ENCODE measurements at places on chromosomes 11 and 22.

- no peak for DNase-seq
These were observed 4.5 kb downstream of the GSTP1 start for GRCh38 chr11:67588136-67588503.

DNA sequence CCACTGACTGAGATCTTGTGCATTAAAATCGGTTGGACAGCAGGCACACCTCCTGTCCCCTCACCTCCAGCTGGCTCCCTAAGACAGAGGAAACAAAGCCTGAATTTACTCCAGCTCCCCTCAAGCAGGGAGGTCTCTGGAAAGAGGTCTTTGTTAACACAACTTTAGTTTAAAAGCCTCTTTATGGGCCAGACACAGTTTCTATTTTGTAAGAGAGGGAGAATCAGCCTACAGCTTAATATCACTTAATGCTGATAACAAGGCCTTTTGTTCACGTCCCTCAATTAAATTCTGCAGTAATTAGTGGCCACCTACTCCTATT lies 36.3 kb downstream of the PLEKHA7 start:
- no peak for DNase-seq

DNA sequence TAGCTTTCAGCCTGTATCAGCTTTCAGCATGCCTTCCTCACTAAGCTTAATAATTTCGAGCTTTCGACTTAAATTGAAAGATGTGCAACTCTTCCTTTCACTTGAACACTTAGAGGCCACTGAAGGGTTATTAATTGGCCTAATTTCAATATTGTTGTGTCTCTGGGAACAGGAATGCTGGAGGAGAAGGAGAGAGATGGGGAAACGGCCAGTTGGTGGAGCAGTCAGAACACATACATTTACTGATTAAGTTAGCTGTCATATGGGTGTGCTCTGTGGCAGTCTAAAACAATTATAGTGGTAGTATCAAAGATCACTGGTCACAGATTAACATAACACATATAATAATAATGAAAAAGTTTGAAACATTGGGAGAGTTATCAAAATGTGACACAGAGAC lies 106.2 kb downstream of the LRRC32 start:
- DNase-seq: no peak

DNA sequence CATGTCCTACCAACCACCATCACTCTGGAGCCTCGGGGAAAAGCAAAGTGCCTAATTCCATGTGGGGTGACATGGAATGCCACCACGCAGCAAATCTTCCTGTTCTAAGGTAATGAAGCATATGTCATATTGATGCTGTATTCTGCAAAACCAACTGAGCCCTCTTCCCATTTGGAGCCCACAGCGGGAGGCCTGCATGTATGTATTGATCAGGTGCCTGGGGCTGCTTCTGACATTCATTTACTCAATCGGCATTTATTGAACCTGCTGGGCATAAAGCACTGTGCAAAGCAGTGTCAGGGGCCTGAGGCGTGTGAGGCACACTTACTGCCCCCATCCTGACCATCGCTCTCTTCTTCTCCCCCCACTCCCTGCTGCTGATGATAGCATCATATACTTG lies 39.1 kb downstream of the ANKK1 start:
- DNase-seq: no peak

- no peak for DNase-seq
These were observed 6.2 kb downstream of the ZP1 start for GRCh38 chr11:60873533-60873932.

DNA sequence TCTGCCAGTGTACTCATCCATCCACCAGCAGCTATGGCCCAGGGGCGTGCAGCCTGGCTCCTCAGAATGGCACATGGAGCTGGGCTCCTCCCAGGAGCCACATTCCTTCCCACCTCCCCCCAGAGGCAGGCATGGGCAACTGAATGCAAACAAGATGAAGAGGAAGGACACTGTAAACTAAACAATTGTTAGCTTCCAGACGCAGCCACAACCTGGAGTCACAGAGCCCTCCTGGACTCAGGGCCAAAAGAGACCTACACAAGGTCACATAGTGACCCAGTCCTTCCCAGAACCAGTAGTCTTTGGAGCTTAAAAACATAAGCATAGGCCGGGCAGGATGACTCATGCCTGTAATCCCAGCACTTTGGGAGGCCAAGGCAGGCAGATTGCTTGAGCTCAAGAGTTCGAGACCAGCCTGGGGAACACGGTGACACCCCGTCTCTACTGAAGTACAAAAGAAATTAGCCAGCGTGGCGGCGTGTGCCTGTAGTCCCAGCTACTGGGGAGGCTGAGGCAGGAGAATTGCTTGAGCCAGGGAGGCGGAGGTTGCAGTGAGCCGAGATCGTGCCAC lies 30.7 kb upstream of the CLDN5 start:
- DNase-seq: no peak

GRCh38 chr22:26981111-26981510 lies 323.7 kb downstream of the MIAT start:
- DNase-seq: no peak

GRCh38 chr22:41239443-41240128 lies 1.1 kb downstream of the CHADL start:
- no peak for DNase-seq

GRCh38 chr11:67466962-67467771 lies 1.9 kb downstream of the TMEM134 start:
- no peak for DNase-seq

- no peak for DNase-seq
These were observed 23.7 kb downstream of the SHANK3 start for GRCh38 chr22:50696251-50696798.

DNA sequence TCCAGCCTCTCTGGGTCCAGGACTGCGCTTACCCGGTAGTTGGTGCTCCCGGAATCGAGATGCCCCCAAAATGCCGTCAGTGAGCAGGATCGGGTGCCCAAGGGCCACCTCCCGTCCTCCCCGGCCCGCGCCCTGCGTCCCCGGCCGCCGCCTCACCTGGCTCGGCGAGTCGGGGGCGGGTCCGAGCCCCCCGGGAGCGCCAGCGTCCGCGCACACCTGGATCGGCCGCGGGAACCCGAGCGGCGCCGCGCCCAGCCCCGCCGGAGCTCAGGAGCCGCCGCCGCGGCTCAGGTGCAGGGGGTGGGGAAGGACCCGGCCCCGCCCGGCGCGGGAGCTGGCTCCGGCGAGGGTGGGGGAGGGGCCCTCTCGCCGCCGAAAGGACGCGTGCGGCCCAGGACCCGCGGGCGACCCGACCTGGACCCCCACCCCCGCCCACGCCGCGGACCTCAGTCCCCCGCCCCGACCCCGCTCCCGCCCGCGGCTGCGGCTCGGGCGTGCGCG lies at the start of gene SHANK2:
Gene SHANK2, minus strand, starts transcription at position 309 of the 501 bp plus-strand sequence. CDS start 105,251 bp downstream, outside the sequence.
- no peak for DNase-seq

DNA sequence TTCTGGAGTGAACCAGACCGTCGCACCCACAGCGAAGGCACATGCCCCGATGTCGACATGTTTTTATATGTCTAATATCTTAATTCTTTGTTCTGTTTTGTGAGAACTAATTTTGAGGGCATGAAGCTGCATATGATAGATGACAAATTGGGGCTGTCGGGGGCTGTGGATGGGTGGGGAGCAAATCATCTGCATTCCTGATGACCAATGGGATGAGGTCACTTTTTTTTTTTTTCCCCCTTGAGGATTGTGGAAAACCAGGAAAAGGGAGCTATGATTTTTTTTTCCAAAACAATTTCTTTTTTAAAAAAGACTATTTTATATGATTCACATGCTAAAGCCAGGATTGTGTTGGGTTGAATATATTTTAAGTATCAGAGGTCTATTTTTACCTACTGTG lies 49.2 kb upstream of the OR4B1 start:
- DNase-seq: no peak

GRCh38 chr11:63961608-63962412 lies 12.6 kb upstream of the COX8A start:
- no peak for DNase-seq

GRCh38 chr22:50009251-50009650 lies 3.3 kb downstream of the IL17REL start:
- no peak for DNase-seq

DNA sequence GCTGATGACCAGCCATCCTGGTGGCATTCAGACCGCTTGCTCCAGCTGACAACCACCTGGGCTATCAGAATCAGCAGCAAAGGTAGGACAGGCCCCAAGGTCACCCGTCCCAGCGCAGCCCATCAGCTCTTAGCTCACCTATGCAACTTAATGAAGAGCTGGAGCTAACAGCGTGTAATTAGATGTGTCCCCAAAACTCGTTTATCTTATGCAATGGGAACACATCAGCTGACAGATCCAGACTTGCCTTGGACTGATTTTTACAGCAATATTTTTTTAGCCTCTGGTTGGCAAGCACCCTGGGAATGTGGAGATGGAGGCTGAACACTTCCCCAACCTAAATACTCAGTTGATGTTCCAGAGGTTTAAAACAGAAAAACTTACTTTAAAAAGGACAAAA lies 76.0 kb downstream of the PACSIN2 start:
- DNase-seq: no peak

- no peak for DNase-seq
These were observed 17.3 kb upstream of the OSBPL5 start for GRCh38 chr11:3182462-3182852.

GRCh38 chr22:22928666-22929380 lies 41.2 kb downstream of the IGLL5 start:
- peak; percentile 90 for DNase-seq

DNA sequence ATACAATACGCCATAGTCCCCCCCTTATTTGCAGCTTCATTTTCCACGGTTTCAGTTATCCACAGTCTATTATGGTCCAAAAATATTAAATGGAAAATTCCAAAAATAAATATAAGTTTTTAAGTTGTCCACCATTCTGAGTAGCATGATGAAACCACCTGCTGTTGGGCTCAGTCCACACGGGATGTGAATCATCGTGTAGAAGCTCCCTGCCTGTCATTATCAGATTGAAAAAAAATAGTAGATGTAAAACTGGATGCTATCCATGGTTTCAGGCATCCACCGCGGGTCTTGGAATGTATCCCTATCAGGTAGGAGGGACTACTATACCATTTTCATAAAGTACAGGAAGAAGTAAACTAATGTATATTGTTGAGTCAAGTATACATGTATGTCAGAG lies 127.4 kb downstream of the TTC17 start:
- no peak for DNase-seq

- DNase-seq: no peak
These were observed 3.6 kb upstream of the CSNK1E start for GRCh38 chr22:38320605-38321402.

DNA sequence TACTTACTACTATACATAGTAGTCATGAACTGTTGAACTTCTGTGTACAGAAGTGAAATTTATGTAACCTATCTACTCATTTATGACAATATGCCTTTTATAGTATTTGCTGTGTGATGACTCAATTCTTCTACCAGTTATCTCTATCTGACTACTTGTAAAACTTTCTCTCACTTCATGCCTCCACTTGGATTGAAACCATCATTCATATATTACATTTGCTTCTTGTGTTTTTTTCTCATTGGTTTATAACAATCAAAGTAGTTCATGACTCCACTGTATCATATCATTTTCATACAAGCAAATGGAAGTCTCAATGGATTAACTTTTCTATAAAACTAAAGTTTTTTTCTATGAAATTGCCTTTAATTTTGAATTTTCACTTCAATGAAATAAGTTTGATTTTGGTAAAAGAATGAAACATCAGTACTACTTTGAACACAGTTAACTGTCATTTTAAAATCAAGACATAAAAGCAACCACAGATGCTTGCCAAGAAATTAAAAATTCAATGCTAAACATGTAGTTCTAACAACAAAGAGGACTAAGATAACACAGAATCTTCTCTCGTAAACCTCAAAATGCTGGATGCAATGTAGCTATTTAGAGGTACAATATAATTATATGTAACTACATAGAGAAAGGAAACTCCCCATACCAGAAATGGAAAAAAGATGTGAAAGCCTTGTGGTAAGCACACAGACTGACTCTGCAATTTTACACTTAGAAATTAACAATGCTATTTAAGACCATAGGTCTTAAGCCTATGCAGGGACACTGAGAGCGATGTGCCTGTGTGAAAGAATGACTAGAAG lies 27.6 kb upstream of the EXPH5 start:
- DNase-seq: no peak

- DNase-seq: peak; percentile 77
These were observed 12.3 kb upstream of the ASRGL1 start for GRCh38 chr11:62324731-62325556.

- no peak for DNase-seq
These were observed 60.8 kb downstream of the MYO7A start for GRCh38 chr11:77188633-77189491.

- no peak for DNase-seq
These were observed 120.1 kb upstream of the SLC5A12 start for GRCh38 chr11:26841818-26842473.

- DNase-seq: no peak
These were observed 695 bp downstream of the RCE1 start for GRCh38 chr11:66843776-66844495.

- DNase-seq: peak; percentile 52
These were observed 264.0 kb downstream of the ETS1 start for GRCh38 chr11:128323381-128323780.

GRCh38 chr22:50303848-50304527 lies 3.5 kb downstream of the PLXNB2 start:
- DNase-seq: peak; percentile 69

- no peak for DNase-seq
These were observed 606.4 kb downstream of the OPCML start for GRCh38 chr11:132925825-132926469.

GRCh38 chr11:4665424-4665823 lies 21.6 kb downstream of the OR51E1 start:
- DNase-seq: no peak

- no peak for DNase-seq
These were observed 26.9 kb upstream of the OR8G1 start for GRCh38 chr11:124214027-124214426.

GRCh38 chr22:28560046-28560742 lies 119.4 kb downstream of the TTC28 start:
- no peak for DNase-seq

GRCh38 chr11:86062719-86063118 lies 6.2 kb downstream of the PICALM start:
- no peak for DNase-seq

- no peak for DNase-seq
These were observed 921 bp downstream of the C1QTNF5 start for GRCh38 chr11:119339589-119340334.

DNA sequence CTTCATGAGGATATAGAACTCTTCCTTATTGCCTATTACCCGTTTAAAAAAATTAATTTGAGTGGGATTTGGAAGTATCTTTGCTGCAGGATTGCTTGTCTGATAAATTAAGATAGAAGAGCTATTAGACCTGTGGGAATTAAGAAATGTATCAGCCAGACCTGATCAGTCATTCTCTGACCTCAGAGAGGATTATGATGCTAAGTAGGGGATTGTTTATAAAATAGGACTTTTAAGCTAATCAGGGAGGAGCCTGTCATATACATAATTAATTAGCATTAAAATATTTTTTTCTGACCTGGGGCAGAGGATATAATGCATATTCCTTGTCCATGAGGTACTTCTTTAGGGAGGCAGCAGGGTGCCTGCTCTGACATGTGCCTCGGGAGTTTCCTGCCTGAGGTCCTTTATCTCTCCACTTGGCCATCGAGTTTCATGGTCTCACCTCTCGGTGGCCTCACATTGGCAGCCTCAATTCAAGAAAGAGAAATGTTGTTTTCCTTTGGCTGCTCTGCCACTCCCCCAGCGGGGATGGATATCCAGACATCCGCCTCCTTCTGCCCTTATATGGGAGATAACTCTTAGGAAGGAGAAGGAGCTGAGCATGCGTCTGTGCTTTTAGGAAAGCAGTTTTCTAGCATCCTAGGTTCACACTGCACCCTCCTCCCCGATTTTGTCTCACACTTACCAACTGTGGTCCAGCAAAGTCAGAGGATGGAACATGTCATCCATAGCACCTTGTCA lies 41.1 kb downstream of the DIXDC1 start:
- DNase-seq: no peak

Data from NAMALWA (cell line).